Common myeloid progenitor, CD34-positive (primary cell): ENCODE measurements at places on chromosomes 4 and X.

GRCh38 chr4:2364654-2365053 is 53.8 kb downstream of the ZFYVE28 start:
- DNase-seq: peak; percentile 8

GRCh38 chr4:28211676-28212470 is 1351.2 kb downstream of the STIM2 start:
- DNase-seq: no peak

DNA sequence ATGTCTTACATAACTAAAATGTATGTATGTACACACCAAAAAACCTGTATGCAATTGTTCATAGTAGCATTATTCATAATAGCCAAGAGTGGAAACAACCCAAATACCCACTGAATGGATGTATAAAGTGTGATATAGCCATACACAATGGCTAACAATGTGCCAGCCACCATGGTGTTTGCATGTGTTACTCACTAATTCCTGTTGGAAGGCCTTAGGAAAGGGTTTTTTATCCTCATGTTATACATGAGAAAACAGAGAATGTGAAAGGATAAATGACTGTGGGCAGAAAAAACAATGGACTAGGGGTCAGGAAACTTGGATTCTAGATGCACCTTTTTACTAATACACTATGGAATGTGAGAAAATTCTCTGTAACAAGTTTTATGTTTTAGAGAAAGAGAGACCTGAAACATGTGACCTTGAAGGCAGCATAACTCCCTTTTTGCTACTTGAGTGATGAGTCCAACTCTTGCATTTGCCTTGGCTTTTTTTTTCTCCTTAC is 55.7 kb downstream of the TIGD2 start:
- DNase-seq: no peak

GRCh38 chr4:1759170-1759817 is 33.8 kb upstream of the FGFR3 start:
- DNase-seq: no peak

DNA sequence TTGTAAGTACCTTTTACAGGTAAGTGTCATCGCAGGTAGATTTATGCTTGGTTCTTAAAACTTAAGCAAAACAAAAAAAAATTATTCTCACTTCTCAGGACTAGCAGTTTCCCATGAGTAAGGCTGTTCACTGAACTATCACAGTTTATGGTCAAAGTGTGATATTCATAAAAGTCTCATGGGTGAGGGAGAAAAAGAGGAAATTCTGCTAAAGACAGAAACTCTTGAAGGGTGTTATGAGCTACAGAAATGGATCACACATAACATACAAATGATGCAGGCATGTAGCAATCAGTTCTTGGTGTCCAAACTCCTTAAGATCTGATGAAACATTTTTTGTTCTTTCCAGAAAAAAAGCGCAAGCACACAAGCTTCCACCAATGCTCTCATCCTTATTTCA is 8.5 kb downstream of the RAB9A start:
- DNase-seq: no peak

- peak; percentile 22 for DNase-seq
These were observed 568 bp downstream of the FHDC1 start for GRCh38 chr4:152936446-152937335.

GRCh38 chr4:26782830-26783202 is 77.8 kb upstream of the STIM2 start:
- DNase-seq: peak; percentile 19

DNA sequence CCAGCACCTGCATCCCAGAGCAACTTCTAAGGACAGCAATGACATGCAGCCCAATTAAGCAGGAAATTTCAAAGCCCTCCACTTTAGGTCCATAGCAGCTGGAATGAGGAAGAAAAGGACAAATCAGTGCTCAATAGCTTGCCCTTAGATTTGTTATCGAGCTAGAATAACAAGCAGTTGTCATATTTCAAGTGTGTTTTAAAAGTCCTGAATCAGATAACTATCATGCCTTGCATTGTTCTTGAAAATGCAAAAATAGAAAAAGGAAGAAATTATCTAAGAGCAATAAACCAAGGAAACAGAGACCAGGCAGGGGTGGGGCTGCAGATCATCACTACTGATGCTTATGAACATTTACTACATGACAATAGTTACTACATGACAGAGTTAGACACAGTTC is 43.9 kb upstream of the KLF3 start:
- no peak for DNase-seq

GRCh38 chr4:66465111-66465510 is 794.8 kb upstream of the EPHA5 start:
- no peak for DNase-seq

- no peak for DNase-seq
These were observed 7.9 kb downstream of the TRIM2 start for GRCh38 chr4:153211986-153212728.

GRCh38 chr4:60034361-60034760 is 1165.8 kb upstream of the ADGRL3 start:
- no peak for DNase-seq

DNA sequence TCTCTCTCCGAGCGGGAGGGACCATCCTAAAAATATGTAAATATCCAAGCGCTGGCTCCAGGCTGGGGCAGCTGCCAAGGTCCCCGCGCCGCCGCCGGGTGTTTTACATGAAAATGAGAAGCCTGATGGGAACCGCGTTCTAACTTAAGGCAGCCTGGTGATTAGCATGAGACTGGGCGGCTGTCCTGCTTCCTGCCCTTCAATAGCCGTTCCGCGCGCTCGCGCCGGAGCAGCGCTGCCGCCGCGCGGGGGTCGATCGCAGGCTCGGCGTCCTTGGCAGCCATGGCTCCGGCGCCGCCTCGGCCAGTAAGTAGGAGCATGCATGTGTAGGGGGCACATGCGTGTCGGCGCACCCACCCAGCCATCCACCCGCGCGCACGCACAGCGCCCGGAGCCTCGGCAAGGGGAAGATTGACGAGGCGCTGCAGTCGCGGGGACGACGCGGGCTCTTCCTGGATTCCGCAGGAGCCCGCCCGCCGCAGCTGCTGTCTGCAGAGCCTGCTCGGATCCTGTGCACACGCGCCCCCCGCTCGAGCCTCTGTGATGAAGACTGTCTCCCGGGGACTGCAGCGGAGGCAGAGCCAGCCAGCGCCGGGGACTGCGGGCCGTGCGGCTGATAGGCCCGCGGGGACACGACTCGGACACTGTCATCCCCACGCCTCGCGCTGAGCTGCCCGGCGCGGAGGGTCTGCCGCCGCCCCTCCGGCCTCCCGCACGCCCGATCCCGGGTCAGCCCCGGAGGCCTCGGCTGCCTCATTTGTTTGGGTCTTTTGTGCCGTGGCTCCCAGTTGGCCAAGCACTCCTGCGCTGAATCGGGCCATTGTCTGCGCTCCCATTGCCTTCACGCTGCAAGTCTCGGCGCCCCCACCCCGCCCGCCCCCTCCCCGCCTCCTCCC is 734 bp downstream of the STOX2 start:
- DNase-seq: peak; percentile 72

- DNase-seq: no peak
These were observed 37.7 kb downstream of the SOX3 start for GRCh38 chrX:140467211-140467610.
